ENCODE measurements at places on chromosomes 4 and X.

DNA sequence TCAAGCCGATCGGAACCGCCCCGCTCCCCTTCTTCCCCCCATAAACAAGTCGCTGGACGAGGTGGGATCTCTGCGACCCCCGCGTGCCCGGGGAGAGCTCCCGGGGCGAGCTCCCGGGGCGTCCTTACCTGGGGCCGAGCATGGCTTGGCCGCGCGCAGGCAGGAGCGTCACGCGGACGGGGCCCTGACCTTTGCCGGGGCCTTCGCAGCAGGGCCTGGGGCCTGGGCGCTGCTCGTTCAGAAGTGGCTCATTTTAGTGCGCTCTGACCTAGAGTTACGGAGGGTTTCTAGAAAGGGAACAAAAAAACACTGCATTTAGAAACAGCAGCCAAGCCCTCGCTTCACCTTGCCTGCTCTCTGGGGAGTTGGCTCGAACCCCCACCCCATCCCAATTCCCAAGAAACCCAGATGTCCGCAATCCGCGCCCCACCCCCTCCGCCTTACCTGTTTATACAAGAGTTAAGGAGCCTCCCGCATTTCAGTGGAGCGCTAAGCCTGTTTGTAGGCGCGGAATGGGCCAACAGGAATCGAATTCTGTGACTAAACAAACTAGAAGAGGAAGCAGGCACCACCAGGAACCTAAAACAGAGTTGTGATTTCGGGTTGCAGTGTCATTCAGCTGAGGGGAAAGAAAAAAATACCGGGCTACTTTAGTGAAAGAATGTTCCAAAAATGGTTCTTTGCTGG, 814 bp upstream of the RBM47 start:
- DNase-seq: no peak

- DNase-seq: no peak
Observed at GRCh38 chrX:103779141-103779789, 2.6 kb downstream of the PLP1 start.

GRCh38 chrX:3176439-3176820, 135.2 kb downstream of the ARSF start:
- DNase-seq: no peak

DNA sequence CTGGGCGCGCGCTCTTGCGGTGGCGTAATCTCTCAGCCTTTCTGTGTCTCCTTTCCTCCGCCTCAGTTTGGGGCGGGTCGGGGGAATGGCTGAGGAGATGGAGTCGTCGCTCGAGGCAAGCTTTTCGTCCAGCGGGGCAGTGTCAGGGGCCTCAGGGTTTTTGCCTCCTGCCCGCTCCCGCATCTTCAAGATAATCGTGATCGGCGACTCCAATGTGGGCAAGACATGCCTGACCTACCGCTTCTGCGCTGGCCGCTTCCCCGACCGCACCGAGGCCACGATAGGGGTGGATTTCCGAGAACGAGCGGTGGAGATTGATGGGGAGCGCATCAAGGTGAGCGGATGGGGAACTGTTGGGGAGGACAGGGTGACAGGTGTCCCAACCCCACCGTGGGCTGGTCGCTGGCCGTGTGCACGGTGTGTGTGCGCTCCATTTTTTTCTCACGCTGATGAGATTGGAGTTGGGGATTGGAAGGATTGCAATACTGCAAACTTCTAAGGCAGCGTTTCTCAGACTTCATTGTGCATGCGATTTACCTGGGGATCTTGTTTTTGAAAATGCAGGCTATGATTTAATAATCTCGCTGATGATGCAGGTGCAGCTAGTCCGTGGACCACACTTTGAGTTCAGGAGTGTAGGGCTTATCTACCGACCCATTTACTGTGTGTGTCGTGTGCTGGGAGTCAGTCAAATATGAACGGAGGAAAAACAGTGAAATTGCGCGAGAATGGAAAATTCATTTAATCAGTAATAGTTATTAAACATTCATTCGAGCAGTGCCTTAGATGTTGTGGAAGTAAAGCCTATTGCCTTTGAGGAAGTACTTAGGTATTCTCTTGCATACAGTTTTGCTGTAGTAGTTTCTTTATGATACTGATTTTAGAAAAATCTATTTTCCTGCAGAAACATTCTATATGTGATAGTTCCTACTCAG, at the start of gene RAB33B:
TSS of gene RAB33B (plus strand) at position 11 of the 935 bp plus-strand sequence. CDS start at position 86, 75 bp downstream.
- no peak for DNase-seq

DNA sequence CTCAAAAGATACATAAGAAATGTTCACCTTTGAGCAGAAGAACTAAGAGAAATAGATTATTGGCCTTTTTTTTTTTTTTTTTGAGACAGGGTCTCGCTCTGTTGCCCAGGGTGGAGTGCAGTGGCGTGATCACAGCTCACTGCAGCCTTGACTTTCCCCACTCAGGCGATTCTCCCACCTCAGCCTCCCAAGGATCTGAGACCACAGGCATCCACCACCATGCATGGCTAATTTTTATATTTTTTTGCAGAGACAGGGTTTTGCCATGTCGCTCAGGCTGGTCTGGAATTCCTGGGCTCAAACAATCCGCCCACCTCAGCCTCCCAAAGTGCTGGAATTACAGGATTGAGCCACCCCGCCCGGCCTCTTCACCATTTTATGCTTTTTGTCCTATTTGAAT, 2.9 kb upstream of the TLR6 start:
- DNase-seq: no peak

GRCh38 chr4:109075621-109076020, 226.8 kb downstream of the COL25A1 start:
- DNase-seq: no peak

DNA sequence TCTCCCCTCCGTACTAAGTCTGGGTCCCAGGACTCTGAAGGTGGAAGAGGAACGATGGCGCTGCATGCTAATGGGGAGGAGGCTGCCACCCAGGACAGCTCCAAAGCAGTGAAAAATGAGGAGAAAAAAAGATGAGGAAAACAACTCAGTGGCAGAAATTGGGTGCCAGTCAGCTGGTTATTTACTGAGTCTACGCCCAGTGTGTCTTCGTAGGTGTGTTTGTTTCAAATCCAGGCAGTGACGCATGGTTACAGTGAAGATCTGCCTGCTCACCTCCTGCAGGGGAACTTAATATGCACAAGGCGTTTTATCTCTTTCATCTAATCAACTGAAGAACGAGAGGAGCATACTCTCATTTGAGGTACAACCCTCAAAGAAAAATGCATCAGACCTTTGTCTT, 70.9 kb upstream of the FBXW7 start:
- DNase-seq: no peak

GRCh38 chr4:96025011-96025410, 185.1 kb downstream of the PDHA2 start:
- DNase-seq: no peak

- no peak for DNase-seq
Observed at GRCh38 chr4:165222651-165222994, 15.3 kb downstream of the KLHL2 start.

DNA sequence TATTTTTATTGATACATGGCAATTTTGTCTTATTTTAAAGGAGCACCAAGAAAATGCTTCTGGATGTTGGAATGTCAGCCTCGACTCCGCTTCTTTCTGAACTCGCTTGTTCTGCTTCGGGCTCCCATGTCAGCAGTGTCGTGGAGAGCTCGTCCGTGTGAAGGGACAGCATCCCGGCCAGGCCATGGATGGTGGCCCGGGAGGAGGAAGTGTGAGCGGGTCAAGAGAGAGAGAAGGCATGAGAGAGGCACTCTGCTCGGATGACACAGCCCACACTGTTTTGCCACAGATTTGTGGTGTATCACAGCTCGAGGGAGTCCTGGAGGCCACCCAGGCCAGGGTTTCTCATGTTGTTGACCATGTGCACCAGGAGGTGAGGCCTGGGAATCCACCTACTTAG, 107.0 kb downstream of the TRAPPC11 start:
- DNase-seq: no peak

- peak; percentile 93 for DNase-seq
Observed at GRCh38 chr4:150867148-150867547, 147.9 kb downstream of the LRBA start.

GRCh38 chr4:8136972-8137710, 21.5 kb downstream of the ABLIM2 start:
- no peak for DNase-seq

GRCh38 chrX:103248553-103248952, 6.4 kb downstream of the TCEAL8 start:
- peak; percentile 2 for DNase-seq

DNA sequence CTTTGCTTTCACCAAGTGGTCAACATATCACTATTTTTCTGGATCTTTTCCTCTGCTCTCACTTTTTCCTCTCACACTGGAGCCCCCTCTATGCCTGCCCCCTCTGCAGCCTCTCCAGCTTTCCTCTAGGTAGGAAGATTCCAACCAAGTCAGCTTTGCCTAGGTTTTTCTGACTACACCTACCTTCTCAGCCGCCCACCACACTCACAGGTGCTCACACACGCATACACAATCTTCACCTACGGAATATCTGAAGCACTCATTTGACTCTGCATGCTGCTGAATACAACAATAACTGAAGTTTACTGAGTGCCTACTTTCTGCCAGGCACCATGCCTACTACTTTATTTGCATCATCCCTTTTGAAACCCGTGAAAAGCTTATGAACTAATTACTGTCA, 328.0 kb downstream of the PPP3CA start:
- no peak for DNase-seq

DNA sequence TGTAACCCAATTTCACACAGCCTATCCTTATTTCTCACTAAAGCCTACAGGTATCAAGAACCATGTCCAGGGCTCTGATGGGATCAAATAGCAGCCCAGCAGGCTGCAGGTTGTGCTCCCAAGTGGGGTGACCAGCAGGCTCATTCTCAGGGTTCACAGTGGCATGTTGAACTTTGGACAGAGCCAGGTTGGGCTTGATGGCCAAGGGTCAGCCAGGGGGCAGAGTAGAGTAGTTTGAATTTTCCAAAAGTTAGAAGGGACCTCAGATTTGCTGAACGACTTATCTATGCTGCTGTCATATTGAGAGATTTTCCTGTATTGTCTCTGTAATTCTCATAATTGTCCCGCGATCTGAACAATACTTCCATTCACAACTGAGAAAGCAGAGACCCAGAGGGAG, 310.8 kb upstream of the BOD1L1 start:
- DNase-seq: no peak

DNA sequence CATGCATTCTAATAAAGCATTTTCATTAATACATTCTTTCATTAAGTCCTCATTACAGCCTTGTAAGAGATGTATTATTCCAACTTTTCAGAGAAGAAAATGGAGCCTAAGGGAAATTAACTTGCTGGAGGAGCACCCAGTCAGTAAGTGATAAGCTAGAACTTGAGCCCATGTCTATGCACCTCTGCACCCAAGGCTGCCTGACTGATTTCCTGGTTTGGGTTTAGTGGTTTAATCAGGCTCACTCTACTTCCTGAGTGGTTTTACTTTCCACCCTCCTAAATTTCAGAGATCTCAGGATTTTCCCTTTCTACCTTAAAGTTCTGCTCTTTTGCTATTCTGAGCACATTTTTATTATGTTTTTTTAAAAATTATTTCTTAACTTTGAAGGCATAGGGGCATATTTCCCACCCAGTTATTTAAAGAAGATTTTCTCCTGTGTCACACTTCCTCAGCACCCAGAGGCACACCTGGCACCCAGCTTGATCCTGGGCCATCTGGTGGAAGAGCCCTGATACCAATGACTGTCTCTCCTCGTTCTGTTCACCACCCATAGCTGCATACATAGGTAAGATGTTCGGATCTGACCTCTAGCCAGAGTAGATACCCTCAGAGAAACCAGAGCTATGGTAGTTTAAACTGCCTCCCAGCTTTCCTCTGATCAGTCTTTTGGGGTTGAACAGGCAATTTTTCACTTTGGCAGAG, 10.4 kb downstream of the CORIN start:
- DNase-seq: no peak

- no peak for DNase-seq
Observed at GRCh38 chr4:88792821-88793220, 95.2 kb upstream of the NAP1L5 start.

- no peak for DNase-seq
Observed at GRCh38 chr4:1293531-1293941, 3.8 kb downstream of the MAEA start.

- DNase-seq: no peak
Observed at GRCh38 chr4:73944061-73944875, 37.6 kb downstream of the PF4 start.

DNA sequence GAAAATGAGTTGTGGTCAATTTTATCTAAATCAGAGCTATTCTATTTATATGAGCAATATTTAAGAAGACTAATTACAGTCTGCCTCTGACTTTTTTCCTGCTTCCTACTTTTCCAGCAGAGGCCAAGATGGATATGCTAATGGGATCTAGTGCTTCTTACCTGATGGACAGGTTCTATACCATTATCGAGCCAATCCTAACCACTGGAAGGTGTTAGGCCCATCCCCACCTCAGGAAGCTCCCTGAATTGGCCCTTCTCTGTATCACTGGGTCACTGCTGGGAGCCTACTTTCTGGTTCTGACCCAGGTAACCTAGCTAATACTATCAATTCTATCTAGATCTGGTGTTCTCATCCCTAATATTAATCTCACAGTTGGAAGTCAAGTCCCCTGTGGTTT, 577 bp upstream of the YIPF7 start:
- no peak for DNase-seq

- no peak for DNase-seq
Observed at GRCh38 chr4:30269850-30270249, 450.3 kb upstream of the PCDH7 start.

DNA sequence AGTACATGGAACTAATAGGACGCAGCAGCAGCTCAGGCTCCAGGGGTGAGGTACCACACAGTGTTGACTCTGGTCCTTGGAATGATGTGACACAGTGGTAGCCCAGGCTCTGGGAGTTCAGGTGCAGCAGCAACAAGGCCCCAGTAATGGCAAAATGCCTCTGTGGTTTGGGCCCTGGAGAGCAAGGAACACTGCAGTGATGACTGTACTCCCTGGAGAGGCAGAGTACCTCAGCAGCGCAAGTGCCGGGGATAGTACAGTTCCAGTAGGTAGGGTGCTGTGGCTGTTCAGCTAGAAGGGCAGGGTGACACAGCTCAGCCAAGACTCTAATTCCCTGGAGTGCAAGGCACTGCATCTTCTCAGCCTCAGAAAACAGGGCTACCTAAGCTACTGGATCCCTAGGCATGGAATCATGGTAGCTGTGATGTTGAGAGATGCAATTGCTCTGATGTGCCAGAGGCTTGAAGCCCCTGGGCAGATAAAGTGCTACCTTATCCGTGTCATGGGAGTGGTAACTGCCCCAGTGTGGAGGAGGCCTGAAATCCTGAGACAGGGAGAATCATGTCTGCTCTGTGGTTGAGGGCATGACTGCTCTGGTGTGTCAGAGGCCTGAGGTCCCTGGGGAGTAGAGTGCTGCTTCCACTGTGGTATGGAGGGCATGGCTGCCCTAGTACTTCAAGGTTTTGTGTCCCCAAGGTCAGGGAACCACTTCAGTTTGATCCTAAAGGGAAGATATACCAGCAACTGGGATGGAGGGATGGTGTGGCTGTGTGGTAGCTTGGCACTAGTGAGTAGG, 55.2 kb downstream of the AREG start:
- no peak for DNase-seq

DNA sequence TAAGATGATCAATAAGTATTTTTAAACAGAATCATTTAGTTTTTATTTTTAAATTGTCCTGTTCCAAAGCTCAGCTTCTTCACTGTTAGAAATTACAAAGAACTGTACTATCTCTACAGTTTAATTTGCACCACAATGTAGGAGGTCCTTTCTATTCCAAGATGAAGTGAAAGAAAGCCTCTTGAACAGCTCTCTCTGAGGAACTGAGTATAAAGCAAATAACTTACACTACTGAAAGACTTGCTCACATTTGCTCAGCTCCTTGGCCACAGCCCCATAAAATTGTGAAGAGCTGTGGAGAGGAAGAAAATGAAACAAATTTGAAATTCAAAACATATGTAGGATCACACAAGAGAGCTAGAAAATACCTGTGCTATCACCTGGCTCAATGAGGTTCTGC, 68.6 kb downstream of the ENPEP start:
- no peak for DNase-seq
